ENCODE measurements at places on chromosomes 6 and 20.
A peak's percentile ranks its signal among the peaks of the same experiment; 100 is the strongest.

GRCh38 chr6:160992061-160992979 is 751 bp downstream of the MAP3K4 start:
- DNase-seq = peak; percentile 62

DNA sequence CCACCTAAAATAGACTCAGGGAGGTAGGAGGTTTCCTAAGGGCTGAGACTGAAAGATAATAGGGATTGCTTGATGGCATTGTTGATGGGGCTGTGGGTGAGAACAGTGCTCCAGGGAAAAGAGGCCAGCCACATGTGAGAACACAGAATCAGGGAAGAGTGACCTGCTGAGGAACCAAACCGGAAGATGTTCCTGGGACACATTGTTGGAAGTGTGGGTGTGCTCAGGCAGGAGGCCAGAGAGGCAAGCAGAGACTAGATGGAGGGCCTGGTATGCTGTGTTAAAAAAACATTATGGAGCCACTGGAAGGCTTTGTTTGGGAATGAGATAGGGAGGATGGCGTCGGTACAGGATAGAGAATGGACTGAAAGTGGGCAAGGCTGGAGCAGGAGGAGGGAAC is 23.3 kb downstream of the RNF144B start:
- no peak for DNase-seq

- peak; percentile 78 for DNase-seq
Observed at GRCh38 chr20:20593447-20594170, 118.8 kb downstream of the RALGAPA2 start.

- no peak for DNase-seq
Observed at GRCh38 chr20:48467622-48468021, 360.2 kb downstream of the PREX1 start.

DNA sequence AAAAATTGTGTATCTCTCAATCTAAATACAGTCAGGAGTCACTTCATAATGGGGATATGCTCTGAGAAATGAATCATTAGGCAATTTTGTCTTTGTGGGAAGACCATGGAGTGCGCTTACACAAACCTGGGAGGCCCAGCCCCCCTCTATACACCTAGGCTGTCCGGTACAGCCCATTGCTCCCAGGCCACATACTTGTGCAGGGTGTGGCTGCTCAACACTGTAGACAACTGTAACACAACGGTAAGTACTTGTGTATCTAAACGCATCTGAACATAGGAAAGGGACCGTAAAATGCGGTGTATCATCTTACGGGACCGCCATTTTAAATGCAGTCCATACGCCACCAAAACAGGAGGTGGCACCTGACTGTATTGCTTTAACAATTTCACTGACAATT is 58.0 kb upstream of the FRMD1 start:
- no peak for DNase-seq

DNA sequence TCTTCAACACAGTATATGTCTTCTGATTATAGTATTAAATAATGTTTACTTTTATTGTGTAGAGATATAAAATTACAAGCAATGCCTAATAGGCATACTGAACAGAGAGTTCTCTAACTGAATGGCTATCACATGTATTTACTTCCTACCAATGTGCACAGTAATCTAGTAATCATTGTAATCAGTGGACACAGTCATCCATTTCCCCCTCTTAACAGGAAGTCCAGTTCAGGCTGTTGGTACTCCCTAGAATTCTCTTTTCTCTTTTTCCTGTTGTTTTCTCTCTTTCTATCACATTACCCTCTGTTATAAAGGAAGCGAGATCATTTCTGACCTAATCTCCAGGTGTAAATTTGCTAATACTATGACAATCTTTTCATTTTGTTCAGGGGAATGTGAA is 172.5 kb downstream of the HTR1B start:
- DNase-seq = no peak

DNA sequence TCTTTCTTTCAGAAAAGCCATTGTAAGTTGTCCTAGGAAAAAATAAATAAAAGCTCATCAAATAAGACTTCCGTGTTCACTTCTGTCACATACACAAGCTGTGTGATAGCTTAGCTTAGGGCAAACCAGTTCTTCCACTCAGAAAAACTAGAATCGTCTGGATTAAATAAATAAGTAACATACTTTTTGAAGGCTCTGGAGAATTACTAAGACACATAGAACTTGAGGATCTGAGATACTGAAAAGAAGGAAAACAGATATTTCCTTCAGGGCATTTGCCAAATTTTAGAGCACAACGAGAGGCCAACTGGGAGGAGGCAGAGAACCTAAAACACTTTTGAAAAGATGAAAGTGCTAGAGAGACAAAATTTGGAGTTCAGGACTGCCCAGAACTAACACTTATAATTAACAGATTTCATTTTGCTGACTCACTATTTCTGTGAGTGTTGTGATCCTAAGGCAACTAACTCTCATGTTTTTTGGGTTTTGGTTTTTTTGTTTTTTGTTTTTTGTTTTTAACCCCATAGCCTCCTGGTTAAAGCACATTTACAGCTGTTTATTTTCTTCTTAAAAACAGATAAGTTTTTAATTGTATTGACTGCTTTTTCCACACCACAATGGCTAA is 38.7 kb upstream of the THEMIS start:
- DNase-seq = no peak

DNA sequence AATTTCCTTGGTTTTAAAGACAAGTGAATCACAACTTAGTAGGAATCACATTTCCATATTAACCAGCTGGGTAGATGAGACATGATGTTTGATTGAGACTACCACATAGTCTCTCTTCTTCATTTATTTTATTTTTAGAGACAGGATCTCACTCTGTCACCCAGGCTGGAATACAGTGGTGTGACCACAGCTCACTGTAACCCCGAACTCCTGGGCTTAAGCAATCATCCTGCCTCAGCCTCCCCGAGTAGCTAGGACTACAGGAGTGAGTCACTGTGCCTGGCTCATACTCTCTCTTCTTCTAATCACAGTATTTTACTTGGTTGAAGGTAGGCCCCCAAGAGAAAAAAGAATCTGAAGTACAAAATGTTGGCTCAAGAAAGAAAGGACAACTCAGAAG is 80.2 kb upstream of the ASF1A start:
- DNase-seq = peak; percentile 71

DNA sequence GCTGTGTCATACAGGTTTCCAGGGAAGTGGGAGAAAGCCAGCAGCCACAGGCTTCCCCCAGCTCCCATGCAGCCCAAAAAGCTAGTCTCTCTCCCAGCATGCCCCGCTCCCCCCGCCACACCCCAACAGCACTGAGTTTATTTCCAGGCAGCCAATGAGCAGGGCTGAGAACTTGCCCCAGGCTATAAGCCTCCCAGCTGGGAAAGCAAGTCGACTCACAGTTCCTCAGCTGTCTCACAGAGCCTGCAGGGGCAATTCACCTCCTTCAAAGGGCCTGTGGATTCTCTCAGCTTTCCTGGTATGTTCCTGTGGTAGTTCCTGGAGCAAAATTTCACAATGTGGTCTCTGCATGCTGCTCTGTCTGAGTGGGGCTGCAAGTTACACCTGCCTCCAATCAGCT is 34.2 kb downstream of the PAX1 start:
- no peak for DNase-seq

- DNase-seq = no peak
Observed at GRCh38 chr6:83578057-83578456, 65.7 kb downstream of the PRSS35 start.

DNA sequence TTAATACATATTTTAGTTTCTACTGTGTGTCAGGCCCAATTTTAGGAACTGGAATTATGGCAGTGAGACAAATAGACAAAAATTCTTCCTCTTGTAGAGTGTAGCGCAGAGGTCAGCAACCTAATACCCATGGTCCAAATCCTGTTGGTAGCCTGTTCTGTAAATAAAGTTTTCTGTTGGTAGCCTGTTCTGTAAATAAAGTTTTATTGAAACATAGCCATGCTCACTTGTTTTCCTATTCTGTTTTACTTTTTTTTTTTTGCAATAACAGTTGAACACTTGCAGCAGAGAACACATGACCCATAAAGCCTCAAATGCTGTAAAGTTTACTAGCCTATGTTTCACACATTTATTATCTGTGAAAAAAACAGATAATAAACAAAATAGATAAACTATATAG is 87.9 kb downstream of the SCAF8 start:
- DNase-seq = no peak

DNA sequence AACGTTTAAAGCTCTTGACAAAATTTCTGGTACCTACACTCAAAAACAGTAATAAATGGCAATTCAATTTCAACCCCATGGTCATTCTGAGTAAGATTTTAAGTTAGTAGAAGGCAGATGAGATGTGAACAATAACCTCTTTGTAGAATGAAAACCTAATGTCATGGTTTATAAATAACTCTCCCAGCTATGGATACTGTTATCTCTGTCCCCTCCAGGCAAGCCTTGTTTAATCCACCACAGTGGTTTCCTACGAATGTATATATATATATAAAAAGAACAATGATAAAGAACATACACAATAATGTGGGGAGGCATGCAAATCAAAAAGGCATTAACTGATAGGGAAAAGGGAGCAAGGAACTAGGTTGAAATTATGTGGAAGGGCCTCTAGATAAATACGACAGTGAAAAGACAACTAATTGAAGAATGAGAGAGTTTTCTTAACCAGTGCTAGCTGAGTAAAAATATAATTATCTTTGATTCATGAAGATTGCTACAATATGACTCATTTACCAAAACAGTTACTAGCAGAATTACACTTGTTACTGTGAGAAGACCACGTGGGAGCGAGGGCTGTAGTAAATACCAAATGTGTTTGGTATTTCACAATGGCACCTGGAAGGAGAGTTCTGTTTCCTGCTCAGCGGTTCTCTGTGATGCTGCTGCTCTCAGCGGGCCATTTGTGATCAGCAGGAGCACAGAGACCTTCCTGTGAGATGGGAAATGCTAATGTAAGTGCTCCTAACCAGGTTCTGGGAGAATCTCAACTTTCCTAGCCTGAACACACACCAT is 173.7 kb downstream of the MBOAT1 start:
- DNase-seq = peak; percentile 2

DNA sequence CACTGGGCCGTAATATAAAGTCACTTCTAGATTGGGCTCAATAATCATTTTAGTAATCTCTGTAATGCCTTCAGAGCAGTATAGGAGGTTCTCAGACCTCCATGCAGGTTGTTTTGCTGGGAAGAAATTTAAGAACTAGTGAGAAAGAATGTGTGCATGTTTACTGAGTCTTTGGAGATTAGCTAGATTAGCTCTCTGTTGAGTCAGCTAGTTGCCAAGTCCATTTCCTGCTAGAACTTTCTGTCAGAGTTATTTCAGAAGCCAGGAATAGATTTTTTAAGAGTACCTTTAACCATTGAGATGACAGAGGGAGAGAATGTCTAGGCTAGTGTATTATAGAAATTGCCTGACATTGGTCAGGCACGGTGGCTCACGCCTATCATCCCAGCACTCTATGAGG is 33.3 kb downstream of the ORC3 start:
- peak; percentile 13 for DNase-seq

DNA sequence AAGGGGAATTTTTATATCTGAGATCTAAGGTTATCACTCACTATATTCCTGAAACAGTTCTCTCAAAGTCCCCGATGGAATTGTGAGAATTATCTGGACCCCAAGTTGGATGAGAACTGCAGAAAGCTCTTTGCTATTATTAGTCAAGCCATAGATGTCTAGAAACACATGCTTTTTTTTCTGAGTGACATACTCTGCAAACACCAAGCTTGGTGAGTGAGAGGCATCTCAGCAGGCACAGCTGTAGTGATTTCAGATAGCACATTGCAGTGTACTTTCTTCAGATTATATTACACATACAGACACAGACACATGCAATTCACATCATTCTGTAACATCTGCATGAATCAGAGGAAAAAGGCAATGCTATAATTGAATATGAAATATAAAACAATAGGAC is 111.1 kb upstream of the UFL1 start:
- no peak for DNase-seq

DNA sequence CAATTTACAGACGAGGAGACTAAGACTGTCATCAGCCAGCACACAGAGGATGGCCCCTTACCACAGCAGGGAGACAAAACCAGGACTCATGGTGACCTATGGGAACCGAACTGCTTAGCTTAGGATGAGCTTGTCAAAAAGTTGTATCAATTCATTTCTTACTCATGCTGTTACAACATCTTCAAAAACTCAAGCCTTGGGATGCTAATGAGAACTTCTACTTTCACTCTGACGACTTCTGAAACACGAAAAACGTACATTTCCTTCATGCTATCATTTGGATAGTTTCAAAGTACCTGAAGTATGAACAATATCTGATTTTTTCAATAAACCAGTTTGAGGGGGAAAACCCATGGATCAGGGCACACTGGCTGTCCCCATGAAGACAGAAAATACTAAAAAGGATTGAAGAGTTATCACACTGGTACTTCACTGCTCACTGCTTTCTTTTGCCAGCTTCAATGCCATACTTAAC is 31.9 kb downstream of the HIVEP2 start:
- no peak for DNase-seq

DNA sequence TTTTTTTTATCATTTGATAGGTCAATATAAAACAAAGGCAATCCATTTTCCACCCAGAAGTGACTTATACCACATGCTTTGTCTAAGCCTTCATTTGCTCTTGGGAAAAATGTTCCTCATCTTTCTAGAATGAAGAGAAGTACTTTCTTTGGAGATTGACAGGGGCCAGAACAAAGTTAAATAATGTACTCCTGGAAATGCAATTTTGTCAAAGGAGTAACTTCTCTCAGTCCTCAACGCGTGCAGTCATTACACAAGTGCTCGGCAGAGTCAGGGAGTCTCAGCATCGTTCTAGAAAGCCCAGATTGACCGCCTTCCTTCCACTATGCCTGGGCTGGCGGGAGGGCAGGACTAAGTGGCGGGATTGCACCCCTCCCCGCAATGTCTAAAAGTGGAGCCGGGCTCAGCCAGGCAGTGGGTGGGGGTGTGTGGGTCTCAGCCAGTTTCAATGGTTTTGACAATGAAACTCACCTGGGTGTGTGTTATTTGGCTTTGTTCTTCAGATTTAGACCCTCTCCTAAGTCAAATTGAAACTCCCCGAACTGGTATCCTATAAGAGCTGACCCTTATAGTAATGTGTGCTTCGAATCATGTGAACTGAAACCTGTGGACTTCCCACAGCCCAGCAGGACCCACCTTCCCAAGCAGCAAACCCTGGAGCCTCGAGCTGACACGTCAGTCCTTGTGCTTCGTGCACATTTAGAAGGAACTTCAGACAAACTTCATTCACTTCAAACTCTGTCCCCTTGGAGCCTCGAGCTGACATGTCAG is 63.2 kb upstream of the DUSP22 start:
- DNase-seq = no peak

- DNase-seq = no peak
Observed at GRCh38 chr6:103079867-103080266, 1686.4 kb downstream of the GRIK2 start.

DNA sequence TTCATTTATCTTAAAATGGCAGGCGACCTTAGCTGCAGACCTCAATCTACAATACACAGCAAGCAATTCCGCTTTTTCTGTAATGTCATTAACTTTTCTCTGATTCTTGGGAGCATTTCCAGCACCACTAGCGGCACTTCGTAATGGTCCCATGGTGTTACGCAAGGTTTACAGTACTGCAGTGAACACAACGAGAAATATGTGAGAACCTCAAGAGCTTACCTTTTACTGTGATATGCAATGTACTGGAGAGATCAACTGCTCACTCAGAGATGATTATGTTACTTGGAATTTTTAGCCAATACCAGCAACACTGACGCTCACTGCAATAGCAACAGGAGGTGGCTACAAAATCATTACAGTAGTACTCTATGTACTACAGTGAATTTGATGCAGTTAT is 2.8 kb upstream of the CEP43 start:
- DNase-seq = peak; percentile 17
